ENCODE measurements at places on chromosomes 6 and 20. TPM values are rescaled to one million over a fixed set of nuclear protein-coding genes. Genes with fewer than 3 reads are reported as not detected.

DNA sequence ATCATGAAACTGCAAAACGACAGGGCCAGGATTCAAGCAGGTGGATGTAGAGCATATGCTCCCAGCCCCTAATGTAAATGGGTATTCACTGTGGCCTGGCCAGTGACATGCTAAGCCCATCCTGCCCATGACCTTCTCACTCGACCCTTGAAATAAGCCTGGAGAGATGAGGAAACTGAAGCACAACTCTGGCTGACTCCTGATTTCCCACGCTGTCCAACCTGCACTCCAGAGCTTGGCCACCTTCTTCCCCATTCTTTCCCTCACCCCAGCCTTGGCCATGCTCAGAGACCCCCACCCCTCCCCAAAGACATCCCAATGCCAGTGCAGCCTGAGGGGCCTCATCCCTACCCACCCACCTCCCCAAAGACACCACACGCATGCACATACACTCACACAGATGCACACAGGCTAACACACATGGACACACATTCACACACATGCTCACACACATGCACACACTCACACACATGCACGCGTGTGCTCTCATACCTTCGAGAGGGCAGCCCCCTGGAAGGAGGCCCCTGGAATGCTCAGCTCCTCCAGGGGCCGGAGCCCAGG is 12.4 kb downstream of the TFEB start:
- DNase-seq, result no peak

- no peak for DNase-seq
Observed at GRCh38 chr6:2959909-2960719, 11.3 kb downstream of the SERPINB6 start.

Gene DLK2
- total RNA-seq, result not detected

Gene SLC35D3
- total RNA-seq, result not detected

- DNase-seq, result peak; percentile 60
Observed at GRCh38 chr20:38982291-38982690, 20.1 kb downstream of the DHX35 start.

DNA sequence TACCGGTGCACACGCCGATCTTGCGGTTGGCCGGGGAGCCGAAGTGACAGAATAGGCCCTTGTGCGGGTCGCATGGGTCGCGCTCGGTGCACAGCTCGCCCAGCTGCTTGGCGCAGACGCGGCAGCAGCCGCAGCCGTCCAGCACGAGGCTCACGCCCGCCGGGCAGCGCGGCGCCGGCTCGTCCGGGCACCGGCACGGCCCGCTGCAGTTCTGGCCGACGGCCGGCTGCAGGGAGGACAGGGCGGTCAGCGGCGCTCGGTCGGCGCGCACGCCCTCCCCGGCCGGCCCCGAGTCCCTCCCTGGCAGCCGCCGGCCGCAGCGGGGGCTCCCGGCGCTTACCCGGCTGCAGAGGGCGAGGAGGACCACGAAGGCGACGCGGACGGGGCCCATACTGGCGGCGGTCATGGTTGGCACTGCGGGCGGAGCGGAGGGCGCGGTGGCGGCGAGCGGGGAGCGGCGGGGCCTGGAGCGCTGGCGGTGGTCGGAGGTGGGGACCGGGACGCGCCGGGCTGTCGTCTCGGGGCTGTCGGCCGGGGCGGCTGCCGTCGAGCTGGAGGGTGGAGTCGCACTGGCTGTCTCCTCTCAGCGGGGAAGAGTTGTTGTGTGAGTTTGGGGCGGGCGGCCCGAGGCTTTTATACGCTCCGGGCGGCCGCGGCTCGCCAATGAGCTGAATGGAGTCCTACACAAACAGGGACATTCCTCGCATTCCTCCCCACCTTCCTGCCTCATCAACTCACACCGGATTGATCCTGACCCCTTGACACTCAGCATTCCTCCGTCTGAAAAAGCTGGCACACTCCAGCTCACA is at the start of gene CCN2:
Gene CCN2, minus strand, starts transcription at position 606 of the 809 bp plus-strand sequence. Its CDS starts 200 bp downstream, at position 406.
- DNase-seq, result peak; percentile 77

- no peak for DNase-seq
Observed at GRCh38 chr6:8481727-8482126, 46.4 kb upstream of the SLC35B3 start.

DNA sequence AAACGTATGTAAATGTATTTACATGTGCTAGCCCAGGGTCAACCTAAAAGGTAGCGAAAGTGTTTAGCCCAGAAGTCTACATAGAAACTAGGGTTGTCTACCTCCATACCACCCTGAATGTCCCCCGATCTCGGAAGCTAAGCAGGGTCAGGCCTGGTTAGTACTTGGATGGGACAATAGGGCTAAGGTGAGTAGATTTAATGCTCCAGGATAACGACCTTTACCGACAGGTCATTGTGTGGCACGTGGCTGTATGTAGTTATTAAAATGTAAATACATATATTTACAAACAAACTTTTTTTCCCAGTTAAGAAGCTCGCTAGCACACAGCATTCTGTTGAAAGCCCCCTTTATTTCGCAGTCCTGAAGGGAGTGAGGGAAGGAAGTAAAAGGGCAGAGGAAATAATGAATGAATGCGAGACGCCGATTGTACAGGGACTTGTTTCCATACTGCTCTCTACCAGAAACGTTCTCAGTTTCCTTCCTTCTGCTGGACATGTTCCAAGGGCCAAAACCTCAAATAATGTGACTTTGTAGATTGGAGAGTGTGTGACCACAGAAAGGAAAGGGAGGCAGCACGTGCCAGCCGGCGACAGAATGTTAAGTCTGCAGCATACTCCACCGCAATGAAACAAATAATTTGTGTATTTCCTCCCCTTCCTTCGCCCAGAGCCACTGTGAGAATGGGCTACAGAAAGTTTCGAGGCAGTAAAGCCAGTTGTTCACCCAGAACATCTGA is 612 bp downstream of the ADAT2 start:
- no peak for DNase-seq

Gene EFCAB8
- total RNA-seq, result not detected

- no peak for DNase-seq
Observed at GRCh38 chr6:53048431-53049195, 16.6 kb upstream of the FBXO9 start.

- no peak for DNase-seq
Observed at GRCh38 chr20:34437330-34437986, 74.4 kb downstream of the ITCH start.

DNA sequence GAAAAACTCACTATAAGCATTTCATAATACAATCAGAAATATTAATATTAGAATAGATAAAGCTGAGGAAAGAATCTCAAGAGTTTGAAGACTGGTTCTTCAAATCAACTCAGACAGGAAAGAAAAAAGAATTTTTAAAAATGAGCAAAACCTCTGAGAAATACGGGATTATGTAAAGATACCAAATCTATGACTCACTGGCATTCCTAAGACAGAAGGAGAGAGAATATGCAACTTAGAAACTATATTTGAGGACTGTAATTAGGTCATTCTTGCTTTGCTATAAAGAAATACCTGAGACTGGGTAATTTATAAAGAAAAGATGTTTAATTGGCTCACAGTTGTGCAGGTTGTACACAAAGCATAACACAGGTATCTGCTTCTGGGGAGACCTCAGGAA is 665.1 kb downstream of the RNF144B start:
- DNase-seq, result no peak

- no peak for DNase-seq
Observed at GRCh38 chr20:6169251-6169650, 46.4 kb upstream of the FERMT1 start.

GRCh38 chr20:58407201-58407873 is 18.3 kb downstream of the VAPB start:
- DNase-seq, result no peak

Gene GINS1
- total RNA-seq, result not detected

GRCh38 chr6:163017801-163018200 is 290.0 kb downstream of the PACRG start:
- DNase-seq, result no peak

DNA sequence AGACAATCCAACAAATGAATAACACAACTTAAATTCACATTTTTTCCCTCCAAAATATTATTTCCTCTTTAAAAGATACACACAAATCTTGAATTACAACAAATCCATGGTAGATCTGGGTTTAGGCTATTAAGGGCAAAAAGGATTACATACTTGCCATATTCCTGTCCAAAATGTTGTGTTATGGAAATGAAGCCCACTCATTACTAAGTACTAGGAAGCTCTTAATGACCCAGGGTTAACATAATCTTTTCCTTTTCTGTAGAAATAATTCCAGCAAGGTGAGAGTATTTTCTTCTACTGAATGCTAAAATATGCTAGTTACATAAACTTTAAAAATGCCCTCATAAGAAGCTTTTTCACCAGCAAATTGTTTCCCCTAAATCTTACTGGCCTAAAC is 1.6 kb downstream of the SHPRH start:
- DNase-seq, result no peak

GRCh38 chr20:50116368-50116999 is 3.5 kb upstream of the UBE2V1 start:
- no peak for DNase-seq

GRCh38 chr6:160071805-160072690 is 49.6 kb upstream of the SLC22A1 start:
- DNase-seq, result no peak

DNA sequence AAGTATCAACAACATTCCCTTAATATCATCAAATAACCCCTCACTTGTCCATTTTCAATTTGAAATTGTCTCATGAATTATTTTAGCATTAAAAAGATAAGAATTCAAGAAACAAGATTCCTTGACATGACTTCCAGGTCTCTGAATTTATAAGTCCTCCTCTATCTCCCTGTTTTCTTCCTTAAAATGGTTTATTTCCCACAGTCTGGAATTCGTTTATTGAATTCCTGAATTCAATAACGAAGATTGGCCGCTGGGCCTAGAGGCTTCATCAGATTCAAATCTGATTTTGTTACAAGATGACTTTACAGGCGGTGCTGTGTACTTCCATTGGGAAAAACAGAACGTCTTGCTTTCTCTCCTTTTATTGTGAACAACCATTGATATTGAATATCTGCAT is 48.9 kb upstream of the NELFCD start:
- DNase-seq, result no peak

DNA sequence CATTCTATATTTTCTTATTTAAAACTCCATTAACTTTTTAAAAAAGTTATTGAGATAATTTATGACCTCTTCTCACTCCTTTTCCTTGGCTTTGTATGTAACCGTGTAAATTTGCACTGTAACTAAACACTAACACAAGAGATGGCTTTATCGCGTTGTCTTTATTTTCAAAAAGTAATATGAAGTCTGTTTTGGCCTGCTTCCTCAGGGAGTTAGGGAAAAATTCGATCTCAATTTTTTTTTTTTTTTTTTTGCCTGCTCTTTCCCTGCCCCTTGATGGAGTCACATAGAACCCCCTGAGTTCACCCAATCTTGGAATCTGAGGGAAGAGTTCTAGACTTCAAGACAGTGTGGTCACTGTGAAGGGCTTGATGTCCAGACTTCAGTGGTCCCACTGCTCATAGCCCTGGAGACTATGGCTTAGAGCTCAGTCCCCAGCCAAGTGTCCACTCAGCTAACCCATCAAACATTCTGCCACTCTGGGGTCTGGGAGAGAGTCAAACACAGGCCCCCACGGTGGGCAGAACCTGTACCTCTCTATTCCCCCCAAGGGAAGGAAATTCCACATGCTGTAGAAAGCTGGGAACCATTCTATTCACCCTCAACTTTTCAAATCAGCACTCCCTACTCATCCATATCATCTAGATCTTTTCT is 15.7 kb upstream of the TBC1D22B start:
- no peak for DNase-seq

DNA sequence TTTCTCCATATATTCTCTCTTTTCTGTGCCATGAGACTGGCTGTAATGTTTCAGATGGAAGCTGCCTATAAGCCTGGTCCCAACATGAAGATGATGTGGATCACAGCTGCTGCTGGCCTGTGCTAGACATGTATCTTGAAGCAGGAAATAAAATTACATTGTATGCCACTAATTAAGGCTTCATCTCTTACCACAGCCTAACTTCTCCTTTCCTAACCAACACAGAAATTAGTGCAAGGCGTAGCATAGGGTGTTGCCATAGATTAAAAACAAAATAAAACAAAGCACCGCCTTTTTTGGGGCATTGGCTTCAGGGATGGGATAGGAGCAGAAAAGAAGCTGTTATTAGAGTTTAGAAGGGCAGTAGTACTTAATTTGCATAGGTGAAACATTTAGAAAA is 4.7 kb upstream of the SLC17A4 start:
- no peak for DNase-seq

- no peak for DNase-seq
Observed at GRCh38 chr6:14016432-14016831, 91.7 kb downstream of the RNF182 start.

DNA sequence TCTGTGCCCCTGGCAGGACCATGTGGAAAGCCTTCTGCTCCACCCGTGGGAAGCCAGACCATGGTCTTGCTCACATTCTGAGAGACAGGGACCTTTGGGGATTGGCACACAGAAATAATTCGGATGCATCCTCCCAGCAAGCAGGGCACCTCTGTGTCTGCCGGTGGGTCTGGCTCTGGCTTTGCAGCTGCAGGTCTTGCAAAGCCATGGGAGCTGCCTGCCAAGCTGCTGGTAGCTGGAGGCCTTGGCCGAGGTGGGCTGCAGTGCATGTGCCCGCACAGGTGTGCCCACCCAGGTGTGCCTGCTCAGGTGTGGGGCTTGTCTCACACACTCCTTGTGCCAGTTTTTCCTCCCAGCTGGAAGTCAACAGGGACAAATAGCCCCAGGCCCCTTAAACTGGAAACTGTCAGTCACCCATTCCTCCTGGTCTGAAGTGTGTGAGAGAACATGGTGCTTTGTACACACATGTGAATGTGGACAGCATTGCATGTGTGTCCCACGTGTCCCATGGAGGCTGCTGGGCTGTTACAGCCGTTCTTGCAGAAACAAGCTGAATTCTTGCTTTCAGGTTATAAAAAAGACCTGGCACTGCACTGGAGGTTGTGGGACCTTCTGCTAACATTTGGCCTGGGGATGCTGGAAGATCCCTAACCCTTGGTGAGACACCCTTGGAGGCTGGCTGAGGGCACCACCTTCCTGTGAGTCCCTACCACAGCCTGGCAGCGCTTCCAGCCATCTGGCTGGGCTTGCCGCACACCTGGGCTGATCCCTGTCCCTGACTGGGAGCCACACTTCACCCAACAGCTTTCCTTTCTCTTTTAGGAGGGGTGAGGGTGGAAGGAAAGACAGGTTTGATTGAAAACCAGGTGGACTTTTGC is 54.9 kb upstream of the SMOC2 start:
- DNase-seq, result no peak

Gene PRSS35
- not detected for total RNA-seq

- no peak for DNase-seq
Observed at GRCh38 chr6:164408868-164409267, 900.5 kb downstream of the C6orf118 start.

Gene AGER
- total RNA-seq, result 35.6 TPM

DNA sequence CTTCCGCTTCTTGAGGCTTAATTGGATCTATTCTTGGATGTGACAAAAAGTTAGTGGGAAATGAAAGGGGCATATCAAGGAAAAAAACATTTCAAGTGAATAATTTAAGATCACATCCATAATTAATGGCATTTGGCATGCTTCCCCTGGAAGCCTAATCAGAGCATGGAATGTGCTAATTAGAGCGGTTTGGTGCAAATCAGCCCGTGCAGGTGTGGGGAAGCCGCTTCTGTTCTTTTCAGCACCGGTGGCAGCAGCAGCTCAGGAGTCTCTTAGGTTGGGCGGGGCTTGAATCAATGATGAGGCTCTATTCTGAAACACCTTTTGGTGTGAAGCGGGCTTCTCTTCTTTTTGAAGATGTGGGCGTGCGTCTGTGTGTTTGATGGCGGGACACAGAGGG is 301.2 kb downstream of the LRFN2 start:
- DNase-seq, result no peak
